ENCODE measurements at places on chromosomes 7 and 10.

DNA sequence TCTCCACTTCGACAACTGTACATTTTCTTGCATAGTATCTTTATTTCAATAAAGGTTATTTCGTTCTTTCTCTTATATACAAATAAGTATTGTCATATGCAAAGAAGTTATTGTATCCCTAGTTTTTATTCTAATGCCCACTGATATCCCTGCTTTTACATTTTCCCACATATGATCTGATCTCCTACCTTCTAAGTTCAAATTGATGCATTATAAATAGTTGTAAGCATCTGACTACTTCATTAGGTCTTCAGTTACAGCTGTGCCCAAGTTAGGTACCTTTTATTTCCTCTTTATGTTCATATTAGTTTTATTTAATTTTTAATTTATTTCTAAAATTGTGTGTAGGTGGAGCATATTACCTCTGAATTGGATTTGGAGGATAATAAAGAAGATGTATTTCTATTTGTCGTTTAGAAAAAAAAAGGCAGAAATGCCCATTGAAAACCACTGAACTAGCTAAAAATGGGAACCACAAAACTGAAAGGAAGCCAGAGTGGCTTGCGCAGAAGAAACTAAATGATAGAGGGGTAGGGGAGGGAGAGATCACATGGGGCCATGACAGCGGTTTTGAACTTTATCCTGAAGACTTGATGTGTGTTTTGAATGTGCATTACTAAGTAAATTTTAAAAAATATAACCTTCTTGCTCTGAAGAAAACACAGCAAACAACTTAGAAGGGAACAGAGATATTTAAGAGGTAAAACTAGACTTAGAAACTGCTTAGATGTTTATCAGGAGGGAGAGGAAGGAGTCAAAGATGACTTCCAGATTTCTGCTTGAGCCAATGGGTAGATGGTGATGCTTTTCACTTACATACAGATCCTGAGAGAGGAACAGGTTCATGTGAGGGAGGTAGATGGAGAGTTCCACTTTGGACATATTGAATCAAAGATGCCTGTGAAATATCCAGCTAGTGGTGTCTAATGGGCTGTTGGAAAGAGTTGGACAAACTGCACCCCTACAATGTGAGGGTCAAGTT lies 9.3 kb upstream of the ZC3HAV1L start:
- no peak for DNase-seq

- no peak for DNase-seq
Measured at GRCh38 chr10:71881647-71882355, 30.8 kb upstream of the PSAP start.

DNA sequence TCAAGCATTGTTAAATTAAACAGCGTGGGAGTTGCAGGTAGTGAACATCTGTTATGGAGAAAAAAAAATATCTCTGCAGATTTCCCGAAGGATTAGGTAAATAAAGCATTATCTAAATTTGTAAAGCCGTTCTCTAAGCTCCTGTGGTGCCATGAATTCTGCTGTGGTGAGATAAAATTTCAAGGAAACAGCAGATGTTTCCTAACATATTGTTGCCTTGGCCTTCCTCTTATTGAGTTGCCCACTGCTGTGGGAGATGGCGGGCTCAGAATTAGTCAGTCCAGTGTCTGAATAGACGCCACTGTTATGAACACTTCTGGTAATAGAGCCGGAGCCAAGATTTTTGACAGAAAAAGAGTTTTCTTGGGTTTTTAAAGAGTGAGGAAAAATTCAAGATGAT lies 82.6 kb upstream of the ELMO1 start:
- no peak for DNase-seq

- no peak for DNase-seq
Measured at GRCh38 chr7:66157060-66157459, 42.4 kb downstream of the CRCP start.
